Activated CD4-positive, alpha-beta T cell treated with anti-CD3 and anti-CD28 coated beads, Interleukin-2, amount 10 ng/mL, durations not matched to agents 24 days and 14 days (primary cell): ENCODE measurements at places on chromosomes 13 and 19. TPM values are rescaled to one million over a fixed set of nuclear protein-coding genes. Genes with fewer than 3 reads are reported as not detected.

DNA sequence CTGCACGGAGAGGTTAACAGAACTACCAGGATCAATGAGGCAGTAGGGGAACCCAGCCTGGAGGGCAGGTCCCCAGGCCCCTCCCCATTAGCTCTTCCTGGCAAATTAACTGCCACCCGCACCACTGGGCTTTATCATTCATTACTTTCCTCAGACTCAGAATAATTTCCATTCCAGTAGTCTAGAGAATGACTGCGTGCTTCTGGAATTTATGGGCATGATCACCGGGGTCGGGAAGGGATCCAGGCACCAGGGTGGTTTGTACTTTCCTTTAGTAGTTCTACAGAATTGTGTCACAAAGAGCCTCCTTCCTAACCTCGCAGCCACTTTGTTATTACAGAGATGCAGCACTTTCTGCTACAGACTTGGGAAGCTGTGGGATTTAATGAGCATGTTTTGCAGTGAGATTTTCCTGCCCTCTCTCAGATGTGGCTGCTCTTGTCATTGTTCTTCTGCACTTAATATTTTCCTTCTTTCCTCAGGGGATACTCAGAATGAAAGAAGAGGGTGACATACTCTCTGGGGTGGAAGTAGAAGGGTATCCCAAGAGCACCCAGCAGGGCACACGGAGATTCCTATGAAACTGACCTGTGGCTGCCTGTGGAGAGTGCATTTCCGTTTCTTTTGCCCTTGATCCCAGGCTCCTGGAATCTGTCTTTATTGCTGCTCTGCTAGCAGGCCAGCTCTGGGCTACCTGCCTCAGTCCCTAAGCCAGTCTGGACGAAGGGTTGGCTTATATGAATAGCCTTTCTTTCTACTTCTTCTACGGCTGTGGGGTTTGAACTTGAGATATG is 285.0 kb upstream of the SLC10A2 start:
- DNase-seq = no peak

DNA sequence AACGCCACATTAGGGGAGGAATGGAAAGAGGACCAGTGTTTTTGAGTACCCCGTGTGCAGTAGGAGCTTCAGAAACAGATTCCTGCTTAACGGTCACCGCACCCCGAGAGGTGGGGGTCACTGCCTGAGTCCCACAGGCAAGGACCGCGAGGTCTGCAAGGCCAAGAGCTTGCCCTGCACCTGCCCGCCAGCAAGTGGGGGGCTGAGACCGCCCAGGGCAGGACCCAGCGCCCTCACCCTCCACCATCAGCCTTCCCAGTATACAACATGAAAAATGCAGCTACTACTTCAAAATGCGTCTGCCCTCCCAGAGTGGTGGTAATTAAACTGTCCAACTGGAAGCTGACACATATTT is 44.9 kb downstream of the COL4A1 start:
- no peak for DNase-seq

- DNase-seq = no peak
Measured at GRCh38 chr13:26946684-26947343, 186.2 kb upstream of the GPR12 start.

GRCh38 chr13:90477216-90477615 is 870.3 kb upstream of the MIR17HG start:
- DNase-seq = no peak

DNA sequence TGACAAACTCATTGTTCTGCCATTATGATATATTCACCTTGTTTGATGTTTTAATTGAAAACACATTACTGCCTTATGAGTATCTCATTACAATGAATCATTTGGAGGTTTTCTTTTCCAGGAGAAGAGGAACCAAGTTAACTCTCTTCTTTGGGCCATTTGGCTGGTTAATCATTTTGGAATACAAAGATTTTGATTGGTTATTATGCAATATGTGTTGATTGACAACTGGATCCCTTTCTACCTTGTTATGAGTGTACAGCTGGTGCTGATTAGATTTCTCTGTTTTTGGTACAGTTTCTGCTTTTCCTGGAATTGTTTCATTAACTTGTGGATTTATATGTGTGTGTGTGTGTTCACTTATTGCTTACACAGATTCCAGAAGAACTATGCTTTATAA is 49.2 kb upstream of the RGCC start:
- no peak for DNase-seq

GRCh38 chr19:50383001-50383851 is 921 bp upstream of the POLD1 start:
- peak; percentile 62 for DNase-seq

The CNN1 gene
- total RNA-seq = not detected in 2 replicates

The PINLYP gene
- total RNA-seq = 7.9 and 9.9 TPM in 2 replicates

The SNRPA gene
- total RNA-seq = 268 and 273 TPM in 2 replicates

The RNASEH2B gene
- 57.9 and 61.0 TPM in 2 replicates for total RNA-seq

The CNFN gene
- total RNA-seq = not detected in 2 replicates

The VSIG10L gene
- total RNA-seq = 7.1 and 7.2 TPM in 2 replicates
